ENCODE measurements at places on chromosomes 12 and 14.
A peak's percentile ranks its signal among the peaks of the same experiment; 100 is the strongest.

DNA sequence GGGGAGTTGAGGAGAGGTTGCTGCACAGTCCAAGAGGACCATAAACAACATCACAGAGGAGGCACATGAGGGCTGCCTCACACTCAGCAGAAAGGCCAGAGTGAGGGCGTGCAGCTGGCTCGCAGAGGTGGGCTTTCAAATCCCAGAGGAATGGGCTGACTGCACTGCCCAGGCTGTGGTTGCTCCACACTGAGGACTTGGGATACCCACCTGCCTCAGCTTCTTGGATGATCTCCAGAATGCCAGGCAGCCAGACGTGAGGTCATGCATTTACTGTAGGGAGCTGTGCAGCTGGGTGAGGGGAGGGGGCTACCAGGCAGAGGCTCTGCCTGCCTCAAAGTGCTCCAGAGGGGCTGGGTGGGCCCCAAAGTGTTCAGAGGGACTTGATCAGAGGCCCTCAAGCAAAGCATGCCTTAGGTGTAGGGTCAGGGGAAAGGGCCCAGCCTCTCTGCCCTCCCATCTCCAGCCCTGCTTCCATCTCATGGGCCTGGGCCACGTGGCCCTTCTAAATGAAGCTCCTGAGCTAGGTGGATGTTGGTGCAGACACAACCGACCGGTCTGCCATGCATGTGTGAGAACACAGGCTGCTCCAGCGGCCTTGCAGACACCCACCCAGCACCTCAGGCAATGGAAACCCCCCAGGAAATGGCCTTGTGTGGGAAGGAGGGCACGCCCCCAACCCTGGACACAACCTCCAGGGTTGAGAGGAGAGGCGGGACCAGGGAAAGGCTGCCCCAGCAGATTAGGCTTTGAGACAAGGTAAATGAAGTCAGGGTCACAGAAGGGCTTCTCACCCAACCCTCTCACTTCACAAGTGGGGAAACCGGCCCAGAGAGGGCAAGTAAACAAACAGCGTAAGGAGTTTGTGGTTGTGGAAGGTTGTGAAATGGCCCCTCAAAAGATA, 90.8 kb downstream of the NTF3 start:
- no peak for DNase-seq

GRCh38 chr14:30443368-30444007, 115.5 kb upstream of the G2E3 start:
- peak; percentile 70 for DNase-seq

DNA sequence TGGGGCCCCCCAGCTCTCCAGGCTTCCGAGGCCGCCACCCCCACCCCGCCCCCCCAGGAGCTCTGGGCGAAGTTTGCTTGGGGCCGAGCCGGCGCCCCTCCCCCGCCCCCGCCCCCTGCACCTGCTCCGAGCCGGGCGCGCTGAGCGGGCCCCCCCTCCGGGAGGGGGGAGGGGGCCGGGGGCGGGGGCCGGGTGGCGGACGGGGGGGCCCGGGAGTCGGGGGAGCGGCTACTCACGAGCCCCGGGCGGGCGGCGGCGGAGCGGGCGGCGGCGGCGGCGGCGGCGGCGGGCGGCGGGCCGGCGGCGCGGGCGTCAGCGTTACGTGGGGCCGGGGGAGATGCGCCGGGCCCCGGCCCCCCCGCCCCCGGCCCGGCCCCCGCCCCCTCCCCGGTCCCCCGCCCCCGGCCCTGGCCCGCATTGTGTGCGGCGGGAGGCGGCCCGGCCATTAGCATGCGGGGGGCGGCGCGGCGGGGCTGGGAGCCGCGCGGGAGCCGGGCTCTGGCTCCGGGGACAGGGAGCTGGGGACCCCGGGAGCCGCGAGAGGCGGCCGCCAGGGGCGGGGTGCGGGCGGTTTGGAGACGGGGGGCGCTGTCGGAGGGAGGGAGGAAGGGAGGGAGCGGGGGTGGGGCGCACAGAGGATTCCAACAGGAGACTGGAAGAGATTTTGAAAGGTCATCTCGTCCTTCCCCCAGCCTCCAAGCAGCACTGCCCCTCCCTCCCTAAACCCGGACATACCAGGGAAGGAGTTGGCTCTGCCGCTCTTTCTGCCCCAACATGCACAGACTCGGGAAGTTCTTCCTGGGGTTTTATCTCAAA, at the start of gene ZNF219:
Gene ZNF219 (minus strand): TSS at position 580 of the 816 bp plus-strand sequence. CDS start 5,064 bp downstream, outside the sequence.
- DNase-seq = peak; percentile 50

GRCh38 chr14:80084196-80084595, 127.1 kb downstream of the DIO2 start:
- DNase-seq = no peak
